Activated CD4-positive, alpha-beta T cell treated with anti-CD3 and anti-CD28 coated beads, Interleukin-2, amount 50 U/mL, for 48 hours (primary cell): ENCODE measurements at places on chromosomes 16 and 17.

DNA sequence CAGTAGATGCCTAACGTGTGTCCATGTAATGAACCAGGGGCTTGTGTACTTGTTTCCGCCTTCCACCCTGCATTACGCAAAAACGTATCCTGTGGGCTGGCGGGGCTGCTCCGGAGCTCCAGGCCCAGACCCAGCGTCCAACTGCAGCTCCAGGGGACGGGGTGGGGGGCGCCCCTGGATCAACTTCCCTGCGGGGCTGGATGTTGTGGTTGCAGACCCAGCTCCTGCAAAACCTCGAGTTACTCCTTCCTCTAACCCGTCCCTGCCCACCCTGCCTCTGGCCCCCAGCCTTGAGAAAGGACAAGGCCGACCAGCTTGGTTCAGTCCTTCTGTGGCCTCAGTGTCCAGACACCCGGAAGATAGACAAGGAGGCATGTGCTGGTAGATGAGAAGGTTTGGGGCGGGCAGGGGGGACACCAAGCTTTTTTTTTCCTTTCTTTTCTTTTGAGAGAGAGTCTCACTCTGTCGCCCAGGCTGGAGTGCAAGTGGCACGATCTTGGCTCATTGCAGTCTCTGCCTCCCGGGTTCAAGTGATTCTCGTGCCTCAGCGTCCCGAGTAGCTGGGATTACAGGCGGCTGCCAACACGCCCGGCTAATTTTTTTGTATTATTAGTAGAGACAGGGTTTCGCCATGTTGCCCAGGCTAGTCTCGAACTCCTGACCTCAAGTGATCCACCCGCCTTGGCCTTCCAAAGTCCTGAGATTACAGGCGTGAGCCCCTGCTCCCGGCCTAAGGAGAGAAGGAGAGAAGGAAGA lies 731 bp upstream of the EXOC7 start:
- DNase-seq, result no peak

GRCh38 chr16:89548344-89549006 lies 12.0 kb upstream of the RPL13 start:
- no peak for DNase-seq

DNA sequence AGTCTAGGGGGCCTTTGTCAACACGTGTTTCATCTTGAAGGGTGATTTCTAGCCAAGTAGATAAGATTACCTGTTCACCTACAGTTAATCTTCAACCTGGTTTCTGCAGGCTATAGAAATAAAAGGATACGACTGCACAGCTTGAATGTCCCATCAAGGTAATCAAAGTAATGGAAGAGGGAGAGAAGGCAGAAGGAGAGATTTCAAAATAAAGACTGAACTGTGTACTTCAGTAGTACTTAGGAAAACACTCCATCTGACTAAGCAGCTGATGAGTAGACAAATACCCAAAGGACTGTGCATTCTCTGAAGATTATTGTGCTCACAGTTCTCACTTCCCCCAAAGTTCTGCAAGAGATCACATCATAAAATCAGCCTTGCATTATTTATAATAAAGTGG lies 5.8 kb upstream of the RFFL start:
- no peak for DNase-seq

DNA sequence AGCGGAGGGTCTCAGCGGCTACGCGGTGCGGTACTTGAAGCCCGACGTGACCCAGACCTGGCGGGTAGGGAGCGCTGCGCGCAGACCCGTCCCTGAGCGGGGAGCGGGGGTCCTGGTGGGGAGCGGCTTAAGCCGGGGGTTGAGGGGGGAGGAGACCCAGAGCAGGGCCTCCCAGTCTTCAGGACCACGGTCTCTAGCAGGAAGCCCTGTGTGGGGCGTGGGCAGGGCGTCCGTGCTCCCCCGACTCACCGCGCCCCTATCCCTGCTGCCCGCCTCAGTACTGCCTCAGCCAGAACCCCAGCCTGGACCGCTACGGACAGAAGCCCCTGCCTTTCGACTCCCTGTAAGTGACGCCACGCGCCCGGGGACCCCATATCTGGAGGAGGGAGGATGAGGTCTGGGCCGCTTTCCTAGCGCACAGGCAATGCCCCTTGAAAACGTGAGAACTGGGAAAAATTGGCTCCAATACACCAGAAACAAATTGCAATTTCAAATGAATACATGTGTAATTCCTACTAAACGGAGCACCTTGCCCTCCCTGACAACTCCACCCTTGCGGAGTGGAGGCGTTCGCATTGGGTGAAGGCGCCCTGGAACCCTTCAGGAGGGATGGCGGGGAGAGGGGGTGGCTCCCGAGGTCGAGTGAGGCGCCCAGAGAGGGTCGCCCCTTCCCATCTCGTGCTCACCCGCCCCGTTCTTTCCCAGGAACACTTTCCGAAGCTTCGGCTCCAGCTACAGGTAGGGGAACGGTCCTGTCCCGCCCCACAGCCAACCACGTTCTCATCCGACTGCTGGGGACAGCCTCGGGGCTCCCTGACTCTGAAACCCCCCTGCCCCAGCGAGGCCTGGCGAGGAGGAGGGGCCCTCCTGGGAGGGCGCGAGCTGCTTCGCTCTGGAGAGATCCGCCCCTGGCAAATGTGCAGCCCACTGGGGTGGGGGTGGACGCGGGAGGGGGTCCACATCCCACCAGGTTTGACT lies 14.6 kb upstream of the CNGB1 start:
- DNase-seq, result no peak

GRCh38 chr16:73280388-73280787 lies 232.5 kb upstream of the ZFHX3 start:
- no peak for DNase-seq

DNA sequence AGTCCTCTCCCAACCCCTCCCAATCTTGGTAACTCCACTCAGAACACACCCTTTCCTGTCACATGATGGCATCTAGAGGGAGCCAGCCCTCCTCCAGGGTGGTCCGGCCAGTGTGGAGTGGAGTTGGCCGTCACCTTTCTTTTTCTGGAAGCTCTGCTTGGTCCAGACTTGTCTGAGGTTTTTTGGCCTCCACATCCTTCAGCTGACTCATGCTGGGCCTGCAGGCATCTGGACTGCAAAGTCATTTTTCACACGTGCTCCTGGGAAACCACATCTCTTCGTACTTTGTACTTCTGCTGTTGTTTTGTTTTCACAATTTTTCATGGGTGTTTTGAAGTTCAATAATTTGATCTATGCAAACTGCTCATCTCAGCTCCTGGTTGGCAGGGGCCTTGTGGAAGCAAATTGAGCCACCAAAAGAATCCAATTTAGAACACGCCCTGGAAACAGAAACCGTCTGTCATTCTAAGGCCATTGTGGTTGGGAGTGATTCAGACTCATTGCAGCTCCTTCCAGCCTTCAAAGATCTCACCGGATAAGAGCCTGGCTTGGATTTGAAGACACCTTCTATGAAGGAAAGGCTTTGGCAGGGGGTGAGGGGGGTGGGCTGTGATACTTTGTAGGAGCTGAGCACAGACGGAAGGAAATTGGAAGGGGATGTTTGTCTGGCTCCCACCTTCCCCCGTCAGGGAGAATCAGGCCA lies 42.4 kb upstream of the NF1 start:
- DNase-seq, result no peak

DNA sequence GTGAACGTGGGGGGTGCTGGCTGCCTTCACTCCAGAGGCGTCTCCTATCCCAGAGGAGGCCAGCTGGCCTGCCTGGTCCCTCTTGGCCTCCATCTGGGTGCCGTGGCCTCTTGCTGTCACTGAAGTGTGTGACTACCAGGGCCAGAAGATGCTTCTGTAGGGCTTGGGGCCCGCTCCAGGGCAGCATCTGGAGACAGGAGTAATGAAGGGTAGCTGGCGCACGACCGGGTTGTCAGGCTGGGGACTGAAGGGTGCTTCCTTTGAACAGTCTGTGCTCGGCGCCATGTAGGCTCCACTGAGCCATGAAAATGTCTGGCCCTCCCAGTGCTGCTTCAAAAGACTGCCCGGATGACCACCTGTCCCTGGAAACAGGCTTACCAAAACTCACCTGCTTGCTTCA lies 31.3 kb downstream of the ASIC2 start:
- no peak for DNase-seq
